ENCODE measurements at places on chromosomes 4 and X. TPM values are rescaled to one million over a fixed set of nuclear protein-coding genes. Genes with fewer than 3 reads are reported as not detected.

The WNK3 gene
- total RNA-seq = 1.6 TPM

The SLITRK2 gene
- not detected for total RNA-seq

The KIAA1210 gene
- not detected for total RNA-seq

The FDCSP gene
- total RNA-seq = not detected

The DMP1 gene
- not detected for total RNA-seq

All from foreskin keratinocyte (primary cell).